Fibroblast of the aortic adventitia (primary cell): ENCODE measurements at places on chromosomes 7 and 10.

GRCh38 chr10:95865814-95866466 lies 41.8 kb upstream of the CC2D2B start:
- no peak for DNase-seq

GRCh38 chr7:77819021-77819420 lies 20.4 kb downstream of the PHTF2 start:
- DNase-seq = no peak

DNA sequence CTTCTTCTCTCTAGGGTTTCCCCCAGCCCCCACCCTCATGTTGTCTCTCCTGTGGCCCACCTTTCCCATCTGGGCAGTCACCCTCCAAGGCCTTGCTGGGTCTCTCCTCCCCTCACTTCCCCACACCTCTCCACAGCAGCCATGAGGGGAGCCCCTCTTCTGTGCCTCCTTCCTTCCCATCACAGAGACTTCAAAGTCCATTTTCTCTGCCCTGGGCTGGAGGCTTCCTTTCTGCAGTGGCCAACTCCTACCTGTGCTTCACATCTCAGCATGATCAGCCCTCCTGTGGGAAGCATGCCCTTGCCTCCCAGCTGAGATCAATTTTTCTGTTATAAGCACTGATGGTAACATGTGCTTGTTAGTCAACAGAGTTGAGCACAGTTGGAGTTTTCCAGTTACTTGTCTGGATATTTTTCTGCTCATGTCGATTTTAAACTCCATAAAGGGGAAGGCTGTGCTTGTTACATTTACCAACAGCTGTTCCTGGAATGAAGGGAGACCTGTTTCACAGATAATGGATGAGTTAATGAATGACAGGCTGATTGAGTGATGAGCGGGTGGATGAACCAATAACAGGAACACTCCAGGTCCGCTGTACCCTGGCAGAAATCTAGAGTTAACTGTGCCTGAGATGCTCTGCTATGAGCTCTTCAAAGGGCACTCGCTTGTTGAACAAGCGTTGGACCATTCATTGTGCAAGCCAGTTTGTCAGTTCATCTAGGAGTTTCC lies 71.4 kb upstream of the PRSS58 start:
- no peak for DNase-seq

GRCh38 chr7:96720843-96721242 lies 11.2 kb upstream of the SEM1 start:
- DNase-seq = peak; percentile 57

DNA sequence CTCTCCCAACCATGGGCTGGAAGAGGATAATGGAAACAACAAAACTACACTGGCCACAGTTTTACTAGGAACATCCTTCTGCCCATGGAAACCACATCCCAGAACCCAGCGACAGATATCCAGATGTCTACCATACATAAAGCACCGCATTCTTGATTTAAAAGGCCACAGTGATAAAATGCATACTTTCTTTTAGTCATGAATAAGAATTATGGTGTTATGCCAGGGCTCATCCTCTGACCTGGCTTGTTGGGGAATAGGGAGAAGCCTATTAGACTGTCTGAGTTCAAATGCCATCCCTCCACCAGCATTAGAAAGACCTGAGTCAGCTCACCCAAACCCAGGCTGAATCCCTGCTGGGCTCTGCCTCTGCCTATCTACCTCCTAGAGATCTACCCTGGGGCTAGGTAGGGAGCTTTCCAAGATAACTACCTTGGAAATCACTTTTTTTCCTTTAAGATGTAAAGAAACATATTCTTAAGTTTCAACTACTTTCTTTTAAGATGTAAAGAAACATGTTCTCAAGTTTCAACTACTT lies 5.2 kb downstream of the ABCA13 start:
- DNase-seq = no peak

- peak; percentile 49 for DNase-seq
These were observed at the start of gene LRRN3 for GRCh38 chr7:111090846-111091245. LRRN3 (plus strand) TSS chr7:111091127; CDS start chr7:111122773, 31,646 bp downstream.
